ENCODE measurements at places on chromosomes 1 and 21.
A peak's percentile ranks its signal among the peaks of the same experiment; 100 is the strongest.

- no peak for DNase-seq
These were observed 68.4 kb downstream of the KLHDC7A start for GRCh38 chr1:18549106-18549505.

DNA sequence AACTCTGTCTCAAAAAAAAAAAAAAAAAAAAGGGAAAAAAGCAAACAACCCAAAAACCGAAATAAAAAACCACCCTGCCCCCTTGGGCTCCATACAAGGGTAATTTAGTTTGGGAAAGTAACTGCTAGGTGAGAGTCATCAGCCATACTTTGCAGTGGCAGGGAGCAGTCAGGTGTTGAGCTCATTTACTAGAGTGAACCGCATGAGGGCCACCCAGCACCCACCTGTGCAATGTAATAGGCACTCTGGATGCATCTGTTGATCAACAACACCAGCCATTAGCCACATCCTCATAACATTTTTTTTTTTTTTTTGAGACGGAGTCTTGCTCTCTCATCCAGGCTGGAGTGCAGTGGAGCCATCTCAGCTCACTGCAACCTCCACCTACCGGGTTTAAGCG, 9.1 kb downstream of the INAVA start:
- no peak for DNase-seq

- DNase-seq, result no peak
These were observed 6.7 kb downstream of the TRIM45 start for GRCh38 chr1:117114877-117115276.

GRCh38 chr1:41599912-41600311, 115.4 kb upstream of the EDN2 start:
- no peak for DNase-seq

- DNase-seq, result no peak
These were observed 6.2 kb upstream of the BTG2 start for GRCh38 chr1:203299169-203299568.

- no peak for DNase-seq
These were observed 7.5 kb downstream of the DYRK1A start for GRCh38 chr21:37374027-37374426.

DNA sequence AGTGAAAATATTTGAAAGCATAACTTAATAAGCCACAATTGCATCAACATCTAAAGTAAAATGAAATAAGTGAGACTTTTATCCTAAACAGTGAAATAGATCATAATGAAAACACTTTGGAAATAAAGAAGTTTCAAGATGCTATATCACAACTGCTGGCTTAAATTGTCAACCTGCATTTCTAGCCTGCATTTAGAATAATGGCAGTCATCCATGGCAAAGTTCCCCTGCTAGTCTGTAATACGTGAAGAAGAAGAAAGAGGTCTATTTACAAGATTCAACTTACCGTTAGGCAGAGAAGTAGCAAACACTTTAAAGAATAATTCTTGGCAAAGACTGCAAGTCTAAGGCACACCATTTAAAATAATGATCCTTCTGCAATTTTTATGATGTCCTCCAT, 133.6 kb downstream of the DPYD start:
- no peak for DNase-seq

- DNase-seq, result no peak
These were observed 8.3 kb downstream of the CSMD2 start for GRCh38 chr1:34156739-34157138.

DNA sequence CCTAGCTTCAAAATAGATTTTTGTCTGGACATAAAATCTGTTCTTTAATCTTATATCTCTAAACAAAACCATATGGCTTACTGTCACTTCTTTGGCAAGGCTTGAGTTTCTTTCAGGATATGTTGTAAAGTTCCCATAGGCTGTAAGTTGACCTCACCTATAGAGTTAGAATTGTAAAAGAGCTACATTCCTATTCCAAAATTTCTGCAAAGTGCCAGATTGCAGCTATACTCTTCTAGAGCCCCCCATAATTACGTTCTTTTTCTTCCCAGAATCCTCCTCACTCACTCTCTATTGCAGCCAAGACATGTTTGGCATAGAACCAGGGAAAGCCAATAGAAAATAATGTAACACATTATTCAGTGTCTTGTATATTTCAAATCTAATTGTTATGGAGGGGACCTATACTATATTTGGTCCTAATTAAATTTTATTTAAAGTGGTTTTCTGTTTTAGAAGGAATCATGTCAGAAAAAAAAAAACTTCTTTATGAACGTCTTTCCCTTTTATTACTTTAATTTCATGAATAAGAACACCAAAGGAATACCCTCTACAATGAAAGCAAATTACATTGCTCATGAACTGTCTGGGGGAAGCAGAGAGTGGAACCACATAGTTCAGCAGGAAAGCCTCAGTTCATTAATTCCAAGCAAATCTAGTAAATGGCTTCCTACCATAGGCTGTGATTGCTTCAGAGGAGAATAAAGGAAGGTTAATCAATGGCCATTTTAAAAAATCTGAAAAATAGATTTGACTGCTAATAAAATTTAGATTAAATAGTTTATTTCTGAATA, 22.3 kb downstream of the CTTNBP2NL start:
- DNase-seq, result no peak

DNA sequence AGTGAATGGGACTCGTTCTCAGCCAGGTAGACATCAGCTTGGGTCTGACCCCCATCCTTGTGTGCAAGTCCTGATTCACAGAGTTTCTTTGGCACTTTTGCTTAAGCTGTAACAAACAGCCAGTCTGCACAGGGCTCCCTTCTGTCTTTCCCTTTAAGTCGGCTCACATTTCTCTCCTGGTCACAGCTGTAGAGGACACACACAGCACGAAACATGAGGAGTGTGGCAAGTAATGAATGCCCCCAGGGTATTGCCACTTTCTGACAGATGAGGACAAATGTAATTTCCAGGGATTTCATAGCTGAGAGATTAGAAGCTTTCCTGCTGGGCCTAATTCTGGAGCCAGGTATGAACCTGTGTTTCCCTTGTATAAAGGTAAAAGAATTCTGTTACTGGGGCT, 423.5 kb downstream of the KIF26B start:
- no peak for DNase-seq

DNA sequence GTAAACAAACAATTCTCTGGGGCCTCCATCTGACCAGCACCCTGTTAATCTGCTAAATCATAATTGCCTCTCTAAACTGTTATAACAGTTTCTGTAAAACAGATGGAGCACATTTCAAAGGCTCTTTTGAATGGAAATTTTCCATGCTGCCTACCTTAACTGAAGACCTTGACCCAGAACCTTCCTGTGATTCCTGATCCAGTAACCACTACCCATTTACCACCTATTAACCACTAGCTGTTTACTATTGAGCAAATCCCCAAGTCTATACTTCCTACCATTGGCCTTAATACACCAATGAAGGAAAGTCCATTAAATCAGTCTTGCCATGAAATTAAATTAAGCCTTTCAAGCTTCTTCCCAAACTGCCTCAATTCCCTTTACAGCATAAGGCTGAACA, 46.3 kb downstream of the RAB3GAP2 start:
- DNase-seq, result no peak

DNA sequence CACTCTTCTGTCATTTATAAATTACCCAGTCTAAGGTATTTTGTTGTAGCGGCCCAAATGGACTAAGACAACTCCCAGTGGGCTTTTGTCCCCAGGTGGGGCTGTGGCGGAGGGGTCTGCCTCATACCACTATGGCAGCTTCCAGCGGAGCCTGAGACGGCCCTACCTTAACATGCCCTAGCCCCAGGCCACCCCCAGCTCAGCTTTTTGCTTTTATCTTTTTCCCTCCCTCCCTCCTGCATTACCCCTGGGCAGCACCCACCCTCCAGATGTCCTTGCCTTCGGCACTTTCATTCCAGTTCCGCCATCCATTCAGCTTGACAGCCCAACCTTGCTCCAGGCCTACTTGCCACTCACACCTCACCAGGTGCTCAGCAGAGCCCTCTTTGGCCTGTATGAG, 307.3 kb downstream of the PTPRU start:
- no peak for DNase-seq

GRCh38 chr1:98059620-98060019, 138.8 kb upstream of the DPYD start:
- DNase-seq, result no peak

- DNase-seq, result no peak
These were observed 80.1 kb downstream of the BACH1 start for GRCh38 chr21:29378832-29379231.

- DNase-seq, result no peak
These were observed 32.3 kb downstream of the MAN1C1 start for GRCh38 chr1:25648681-25649440.

- DNase-seq, result peak; percentile 2
These were observed 1.2 kb upstream of the KIRREL1 start for GRCh38 chr1:157992031-157992832.

GRCh38 chr1:112855152-112855828, 100.7 kb downstream of the SLC16A1 start:
- DNase-seq, result no peak

GRCh38 chr1:1989102-1989542, 14.5 kb downstream of the CFAP74 start:
- DNase-seq, result no peak

DNA sequence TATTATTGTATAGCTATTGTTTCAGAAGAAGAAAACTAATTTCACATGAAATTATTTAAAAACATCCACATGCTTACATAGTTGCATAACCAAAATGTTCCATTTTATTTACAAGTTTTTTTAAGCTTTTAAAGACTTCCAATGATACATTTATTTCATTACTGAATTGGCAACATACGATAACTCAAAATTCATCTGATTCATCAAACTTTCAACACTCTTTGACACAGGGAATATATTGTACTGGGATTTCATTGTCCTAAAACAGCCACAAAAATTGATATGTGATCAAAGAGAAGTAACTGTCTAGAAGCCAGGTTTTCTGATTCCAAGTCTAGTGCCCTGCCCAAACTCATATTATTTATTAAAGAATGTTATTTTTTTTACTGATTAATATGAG, 131.4 kb upstream of the USP24 start:
- no peak for DNase-seq

DNA sequence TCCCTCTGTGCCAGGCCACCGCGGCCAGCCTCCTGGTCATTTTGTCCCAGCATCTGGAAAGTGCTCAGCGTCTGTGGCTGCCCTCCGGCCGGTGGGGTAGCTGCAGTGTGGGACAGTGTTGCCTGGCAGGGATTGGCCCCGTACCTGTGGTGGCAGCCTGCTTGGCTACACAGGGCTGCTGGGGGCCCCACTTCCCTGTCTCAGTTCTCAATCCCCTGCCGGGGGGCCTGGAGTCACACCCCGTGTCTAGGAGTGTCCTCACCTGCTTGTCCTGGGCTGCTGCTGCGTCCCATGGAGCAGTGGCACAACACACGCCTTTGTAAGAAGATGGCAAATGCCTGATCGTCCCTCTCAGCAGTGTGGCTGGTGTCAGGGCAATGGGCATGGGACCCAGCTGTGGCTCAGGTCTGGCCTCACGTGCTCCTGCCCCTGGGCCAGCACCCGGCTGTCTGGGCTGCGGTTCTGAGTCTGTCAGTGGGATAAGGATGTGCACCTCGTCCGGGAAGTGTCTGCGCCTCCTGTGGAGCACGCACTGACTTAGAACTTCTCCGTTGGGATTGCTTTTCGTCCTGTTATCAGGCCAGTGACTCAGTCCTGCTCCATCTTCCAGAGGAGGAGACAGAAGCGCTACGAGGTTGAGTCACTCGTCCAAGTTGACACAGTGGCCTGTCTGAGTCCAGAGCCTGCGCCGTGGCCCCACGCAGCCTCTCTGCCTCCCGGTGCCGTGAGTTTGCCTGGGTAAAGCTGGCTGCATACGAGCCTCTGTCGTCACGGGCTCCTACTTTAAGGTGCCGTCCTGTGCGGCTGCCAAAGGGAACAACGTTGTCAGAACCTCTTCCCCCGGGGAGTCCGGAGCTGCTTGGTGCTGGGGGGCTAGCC, 41.0 kb downstream of the CRYAA start:
- DNase-seq, result no peak

DNA sequence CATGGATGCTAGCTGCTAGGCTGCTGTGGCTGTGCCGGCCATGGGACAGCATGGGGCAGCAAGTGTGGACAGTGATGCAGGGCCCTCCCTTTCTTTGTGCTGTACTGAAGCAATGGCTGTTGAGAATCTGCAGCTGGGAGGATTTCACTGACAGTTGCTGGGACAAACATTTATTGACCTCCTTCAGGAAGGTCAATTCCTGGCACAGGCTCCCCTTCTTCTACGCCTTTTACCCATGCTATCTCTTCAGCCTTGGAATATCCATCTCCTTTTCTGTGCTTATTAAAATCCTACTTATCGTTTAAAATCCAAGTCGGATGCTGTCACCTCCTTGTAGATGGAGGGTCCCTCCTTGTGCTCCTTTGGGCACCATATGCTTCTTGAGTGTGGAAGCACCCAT, 213.1 kb upstream of the USP24 start:
- no peak for DNase-seq

- no peak for DNase-seq
These were observed 75.8 kb downstream of the SPATA6 start for GRCh38 chr1:48396208-48396607.

- DNase-seq, result no peak
These were observed 245.8 kb downstream of the PLA2G4A start for GRCh38 chr1:187074445-187075048.

DNA sequence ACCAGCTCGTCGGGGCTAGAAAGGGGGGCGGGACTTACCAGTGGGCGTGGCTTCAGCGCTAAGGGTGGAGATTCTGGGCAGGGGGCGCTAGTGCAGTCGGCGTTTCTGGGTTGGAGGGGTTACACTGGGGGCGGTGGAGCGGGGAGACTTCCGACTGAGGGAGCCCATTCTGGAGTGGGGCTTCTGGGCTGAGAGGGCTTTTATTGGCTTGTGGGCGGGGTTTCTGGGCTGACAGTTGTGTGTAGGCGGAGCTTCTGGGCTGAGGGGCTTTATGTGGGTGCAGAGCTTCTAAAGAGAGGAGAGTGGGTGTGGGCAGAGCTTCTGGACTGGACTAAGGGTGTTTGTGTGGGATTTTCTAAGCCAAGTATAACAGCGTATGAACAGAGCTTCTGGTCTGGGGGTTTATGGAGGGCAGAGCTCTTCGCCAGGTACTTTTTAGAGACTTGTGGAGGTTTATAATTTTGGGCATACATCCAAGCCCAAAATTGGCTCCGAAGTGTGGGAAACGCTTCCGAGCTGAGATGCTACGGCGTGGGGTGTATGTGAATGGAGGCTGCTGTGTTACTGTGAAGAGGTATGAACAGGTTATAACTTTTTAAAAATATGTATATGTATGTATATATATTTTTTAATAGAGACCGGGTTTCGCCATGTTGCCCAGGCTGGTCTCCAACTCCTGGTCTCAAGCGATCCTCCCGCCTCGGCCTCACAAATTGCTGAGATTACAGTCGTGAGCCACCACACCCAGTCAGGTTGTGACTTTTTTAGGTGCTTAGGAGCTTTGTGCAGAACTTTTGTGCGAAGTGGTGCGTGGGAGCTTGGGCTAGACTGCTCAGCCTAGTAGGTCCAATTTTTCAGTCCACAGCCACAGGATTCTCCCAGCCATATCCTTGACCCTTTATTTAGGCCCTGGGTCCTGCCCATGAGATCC, 825 bp downstream of the TMEM39B start:
- no peak for DNase-seq

DNA sequence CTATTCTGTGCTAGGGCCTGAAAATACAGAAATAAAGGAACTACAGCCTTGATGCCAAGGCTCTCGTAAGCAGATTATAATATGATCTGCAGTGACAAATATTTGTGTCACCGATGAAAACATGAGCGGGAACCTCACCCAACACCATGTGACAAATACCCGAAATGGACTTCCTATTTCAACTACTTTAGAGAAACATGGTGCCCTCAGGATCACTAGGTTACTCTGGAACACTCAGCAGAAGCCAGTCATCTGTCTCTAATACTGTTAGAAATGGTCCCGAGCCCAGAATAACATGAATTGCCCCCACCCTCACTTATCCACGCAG, 463 bp upstream of the VAMP3 start:
- DNase-seq, result no peak

All from activated naive CD4-positive, alpha-beta T cell (primary cell).